ENCODE measurements at places on chromosomes 2 and 18.

- DNase-seq, result no peak
Observed at GRCh38 chr18:68478246-68478645, 236.7 kb downstream of the TMX3 start.

GRCh38 chr2:173456960-173457359 lies 102.3 kb downstream of the CDCA7 start:
- no peak for DNase-seq

DNA sequence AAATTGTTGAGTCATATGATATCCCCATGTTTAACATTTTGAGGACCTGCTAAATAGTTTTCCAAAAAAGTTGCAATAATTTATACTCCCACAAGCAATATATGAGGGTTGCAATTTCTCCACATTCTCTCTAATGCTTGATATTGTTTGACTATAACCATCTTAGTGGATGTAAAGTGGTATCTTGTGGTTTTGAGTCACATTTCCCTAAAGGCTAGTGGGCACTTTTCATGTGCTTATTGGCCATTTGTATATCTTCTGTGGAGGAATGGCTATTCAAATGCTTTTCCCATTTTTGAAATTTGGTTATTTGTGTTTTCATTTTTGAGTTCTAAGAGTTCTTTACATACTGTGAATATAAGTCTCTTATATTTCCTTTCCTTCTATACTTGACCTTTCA lies 82.7 kb downstream of the SCG2 start:
- no peak for DNase-seq

GRCh38 chr2:14654835-14655282 lies 22.3 kb downstream of the LRATD1 start:
- DNase-seq, result no peak

DNA sequence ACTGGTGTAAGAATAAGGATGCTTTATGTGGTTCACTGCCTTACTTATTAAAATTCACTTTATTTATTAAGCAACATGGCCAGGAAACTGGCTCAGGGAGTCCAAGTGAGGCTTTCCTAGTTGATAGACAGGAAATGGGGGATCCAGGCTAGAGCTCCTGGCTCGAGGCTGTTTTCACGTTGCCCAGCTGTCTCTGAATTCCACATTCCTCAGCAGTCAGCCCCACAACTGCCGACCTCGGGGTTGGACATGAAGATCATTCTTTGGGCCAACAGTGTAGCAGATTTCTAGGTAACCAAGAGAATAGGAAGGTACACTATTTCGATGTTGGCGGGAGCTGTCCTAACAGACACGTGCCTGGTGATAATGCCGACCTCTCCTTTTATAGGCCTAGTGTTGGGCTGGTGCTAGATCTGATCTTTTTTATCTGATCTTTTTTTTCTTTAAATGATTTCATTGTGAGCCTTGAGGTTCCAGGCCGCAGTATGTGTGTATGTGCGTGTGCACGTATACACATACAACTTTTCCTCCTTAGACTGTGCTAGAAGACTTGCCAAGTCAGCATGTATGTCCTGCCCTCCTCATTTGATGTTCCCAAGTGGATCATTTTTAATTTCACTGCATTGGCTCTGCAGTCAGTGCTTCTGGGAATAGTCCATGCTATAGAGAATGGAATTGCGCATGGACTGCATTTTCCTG lies 103.5 kb downstream of the CABLES1 start:
- no peak for DNase-seq

DNA sequence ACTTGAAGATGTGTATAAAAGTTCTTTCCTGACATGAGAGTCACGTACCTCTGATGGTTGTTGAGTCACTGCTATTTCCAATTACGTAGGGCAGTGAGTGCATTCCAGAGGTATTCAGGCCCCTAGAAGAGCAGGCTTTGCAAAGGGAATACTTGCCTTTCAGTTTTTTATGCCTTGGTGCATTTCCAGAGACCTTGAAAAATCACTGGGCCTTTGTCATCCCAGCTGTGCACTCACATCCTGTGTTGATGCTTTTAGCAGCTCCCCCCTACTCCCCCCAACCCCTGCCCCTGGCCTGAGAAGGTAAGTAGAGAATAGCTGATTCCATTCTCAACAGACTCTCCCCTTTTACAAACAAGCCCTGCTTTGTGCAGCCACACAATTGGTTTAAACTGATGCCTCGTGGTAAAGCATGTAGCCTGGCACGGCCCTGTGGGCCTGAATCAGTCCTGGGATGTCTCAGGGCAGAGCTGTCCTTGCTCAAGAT lies 174.2 kb downstream of the PRPF40A start:
- no peak for DNase-seq

- peak; percentile 85 for DNase-seq
Observed at GRCh38 chr2:58046585-58047372, at the start of gene VRK2. TSS of gene VRK2 (plus strand) at chr2:58046806. CDS start at chr2:58048832, 2,026 bp downstream.

- DNase-seq, result no peak
Observed at GRCh38 chr18:76953583-76954233, 131.4 kb downstream of the ZNF236 start.

- DNase-seq, result no peak
Observed at GRCh38 chr2:109497911-109498870, 115.6 kb downstream of the SEPTIN10 start.

- DNase-seq, result no peak
Observed at GRCh38 chr2:236558993-236559978, 10.3 kb upstream of the ACKR3 start.
